CD4-positive, alpha-beta T cell treated with Interleukin-4 for 1 hour (primary cell): ENCODE measurements at places on chromosomes 3 and 15.

DNA sequence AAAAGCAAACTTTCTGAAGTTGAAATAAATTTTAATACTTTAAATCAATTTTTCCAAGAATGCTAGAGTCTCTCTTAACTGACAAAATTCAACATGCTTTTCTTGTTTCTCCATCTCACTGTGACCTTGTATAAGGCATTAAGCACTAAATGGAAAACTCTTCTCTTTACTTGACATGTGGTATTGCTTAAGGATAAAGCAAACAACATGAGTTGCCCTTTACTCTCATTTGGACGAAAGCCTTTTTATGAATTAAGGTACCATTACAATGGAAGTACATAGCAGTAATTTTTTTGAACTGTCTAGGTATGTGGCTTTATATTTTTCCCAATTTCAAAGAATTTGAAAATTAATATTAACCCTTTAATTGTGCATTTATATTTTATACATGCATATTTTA, 1.4 kb downstream of the STRIT1 start:
- no peak for DNase-seq

GRCh38 chr3:136456196-136456595, 206.1 kb downstream of the PCCB start:
- DNase-seq = no peak

GRCh38 chr3:181707980-181708379, 3.7 kb upstream of the SOX2 start:
- no peak for DNase-seq

- no peak for DNase-seq
Measured at GRCh38 chr3:49054344-49054862, 25.2 kb upstream of the IMPDH2 start.

- DNase-seq = no peak
Measured at GRCh38 chr3:127990051-127990450, 62.2 kb upstream of the SEC61A1 start.
